Renal cortical epithelial cell (primary cell): ENCODE measurements at places on chromosomes 2 and 18. TPM values are rescaled to one million over a fixed set of nuclear protein-coding genes. Genes with fewer than 3 reads are reported as not detected.

DNA sequence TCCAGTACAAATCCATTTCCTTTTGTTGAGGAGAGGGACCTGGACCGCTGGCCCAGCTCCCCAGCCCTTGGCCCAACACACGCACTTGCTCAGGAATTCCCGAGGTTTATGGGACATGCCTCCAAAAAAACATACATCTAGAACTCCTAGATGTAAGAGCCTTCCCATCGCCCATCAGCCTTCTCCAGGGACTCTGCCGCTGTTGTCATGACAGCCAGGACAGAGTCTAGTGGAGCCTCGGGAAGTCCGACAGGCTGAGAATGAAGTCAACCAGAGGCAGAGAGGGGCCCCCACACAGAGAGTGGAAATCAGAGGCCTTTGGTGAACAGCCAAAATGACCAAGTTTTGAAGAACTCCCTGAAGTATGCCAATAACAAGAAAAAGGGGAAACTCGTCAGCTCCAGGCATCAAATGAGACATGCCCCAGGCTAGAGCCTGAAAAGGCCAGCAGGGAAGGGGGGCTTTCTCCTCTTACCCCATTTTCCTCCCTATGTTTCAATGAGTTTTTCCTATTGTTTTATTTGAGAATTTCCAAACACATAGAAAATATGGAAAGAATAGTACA lies 43.2 kb upstream of the CAB39 start:
- DNase-seq, result no peak

DNA sequence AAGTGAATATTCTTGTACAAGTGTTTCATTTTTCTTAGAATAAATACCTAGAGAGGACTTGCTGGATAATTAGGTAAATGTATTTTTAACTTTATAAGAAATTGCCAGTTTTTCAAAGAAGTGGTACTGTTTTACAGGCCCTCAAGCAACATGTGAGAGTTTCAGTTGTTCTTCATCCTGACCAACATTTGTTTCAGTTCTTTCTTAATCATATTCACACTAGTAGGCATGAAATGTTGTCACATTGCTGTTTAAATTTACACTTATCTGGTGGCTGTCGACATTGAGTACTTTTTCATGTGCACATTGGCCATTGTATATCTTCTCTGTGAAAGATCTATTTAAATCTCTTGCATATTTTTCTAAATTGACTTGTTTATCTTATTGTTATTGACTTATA lies 178.1 kb downstream of the ACOXL start:
- no peak for DNase-seq

- no peak for DNase-seq
These were observed 102.6 kb upstream of the SMIM21 start for GRCh38 chr18:75530118-75530517.

GRCh38 chr2:61537277-61537949 lies 743 bp downstream of the XPO1 start:
- DNase-seq, result no peak

- DNase-seq, result no peak
These were observed 59.5 kb downstream of the CAB39 start for GRCh38 chr2:230772156-230772555.

DNA sequence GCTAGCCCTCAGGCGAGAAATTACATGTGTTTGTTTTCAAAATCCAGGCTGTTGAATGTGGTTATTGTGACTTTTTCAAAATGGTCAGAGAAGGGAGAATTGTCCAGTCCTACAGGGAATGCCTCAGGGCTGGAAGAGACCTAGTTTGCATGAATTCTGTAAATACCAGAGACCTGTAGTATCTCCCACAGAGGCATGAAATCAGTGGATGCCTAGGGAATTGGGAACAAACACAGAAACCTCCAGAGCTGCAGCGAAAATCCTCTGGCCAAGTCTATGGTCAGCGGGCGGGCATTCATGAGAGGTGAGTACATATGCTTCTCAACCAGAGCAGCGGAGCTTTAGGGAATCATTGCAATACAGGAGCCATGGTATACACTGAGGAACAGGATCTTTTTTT lies 1596.5 kb upstream of the NXPH2 start:
- no peak for DNase-seq

- DNase-seq, result peak; percentile 89
These were observed 36.8 kb upstream of the LCLAT1 start for GRCh38 chr2:30410217-30410616.

DNA sequence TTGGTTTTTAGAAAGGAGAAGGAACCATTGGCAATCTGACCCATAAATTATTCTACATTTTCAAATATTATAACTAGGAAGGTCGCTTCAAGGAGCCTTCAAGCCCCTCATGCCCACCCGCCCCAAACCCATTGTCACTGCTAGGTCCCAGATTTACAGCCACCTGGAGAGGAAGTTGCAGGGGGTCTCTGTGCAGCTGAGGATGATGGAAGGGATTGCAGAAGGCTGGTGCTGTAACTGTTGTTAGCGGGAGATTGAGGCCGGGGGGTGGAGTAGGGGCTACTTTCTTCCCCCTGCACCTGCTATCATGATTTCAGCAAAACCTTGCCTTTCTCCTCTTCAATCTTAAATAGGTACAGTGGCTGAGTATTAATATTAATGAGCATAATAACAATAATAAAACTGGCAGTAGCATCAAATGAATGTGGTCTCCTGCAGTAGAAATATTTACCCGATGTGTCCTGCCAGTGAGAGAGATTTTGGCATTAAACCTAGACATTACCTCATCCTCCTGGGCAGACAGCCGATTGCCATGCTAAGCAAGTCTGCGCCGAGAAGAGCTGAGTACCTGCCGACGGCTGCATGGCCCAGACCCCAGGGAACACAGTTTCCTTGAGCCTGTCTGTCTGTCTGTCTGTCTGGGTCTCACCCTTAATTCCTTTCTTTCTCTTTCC lies 225.4 kb downstream of the FAM210A start:
- peak; percentile 64 for DNase-seq

DNA sequence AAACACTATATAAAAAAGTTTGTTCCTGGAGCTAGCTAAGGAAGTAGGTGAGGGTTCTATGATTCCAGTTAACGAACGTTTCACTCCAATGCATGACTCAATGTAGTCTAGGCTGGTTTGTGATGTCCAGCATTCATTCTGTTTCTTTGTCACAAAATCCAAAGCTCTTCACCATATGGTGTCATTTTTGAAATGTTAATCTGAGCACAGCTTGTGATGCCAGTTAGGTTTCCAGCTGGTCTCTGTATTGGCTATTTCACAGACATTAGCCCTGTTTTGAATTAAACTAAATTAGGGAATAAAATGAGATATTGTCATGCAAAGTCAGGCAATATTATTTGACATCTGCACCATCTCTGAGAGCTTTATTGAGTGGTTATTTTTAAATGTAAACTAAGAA lies 159.4 kb downstream of the RBM43 start:
- DNase-seq, result no peak

DNA sequence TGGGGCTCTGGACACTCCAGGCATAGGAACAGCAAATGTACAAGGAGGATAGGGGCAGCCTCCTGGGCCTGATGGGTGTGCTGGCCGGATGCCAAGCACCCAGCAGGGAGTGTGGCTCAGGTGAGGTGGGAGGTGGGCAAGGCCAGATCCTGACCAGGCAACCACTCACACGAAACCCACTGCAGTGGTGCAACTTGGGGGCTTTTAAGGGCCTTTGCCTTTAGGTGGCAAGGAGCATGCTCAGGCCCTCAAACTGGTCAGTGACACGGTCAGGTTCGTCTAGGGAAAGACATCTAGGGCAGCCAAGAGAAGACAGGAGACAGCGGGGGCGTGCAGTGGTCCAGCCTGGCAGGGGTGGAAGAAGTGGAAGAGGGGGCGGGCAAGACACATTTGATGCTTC lies 18.4 kb upstream of the TEX51 start:
- no peak for DNase-seq

DNA sequence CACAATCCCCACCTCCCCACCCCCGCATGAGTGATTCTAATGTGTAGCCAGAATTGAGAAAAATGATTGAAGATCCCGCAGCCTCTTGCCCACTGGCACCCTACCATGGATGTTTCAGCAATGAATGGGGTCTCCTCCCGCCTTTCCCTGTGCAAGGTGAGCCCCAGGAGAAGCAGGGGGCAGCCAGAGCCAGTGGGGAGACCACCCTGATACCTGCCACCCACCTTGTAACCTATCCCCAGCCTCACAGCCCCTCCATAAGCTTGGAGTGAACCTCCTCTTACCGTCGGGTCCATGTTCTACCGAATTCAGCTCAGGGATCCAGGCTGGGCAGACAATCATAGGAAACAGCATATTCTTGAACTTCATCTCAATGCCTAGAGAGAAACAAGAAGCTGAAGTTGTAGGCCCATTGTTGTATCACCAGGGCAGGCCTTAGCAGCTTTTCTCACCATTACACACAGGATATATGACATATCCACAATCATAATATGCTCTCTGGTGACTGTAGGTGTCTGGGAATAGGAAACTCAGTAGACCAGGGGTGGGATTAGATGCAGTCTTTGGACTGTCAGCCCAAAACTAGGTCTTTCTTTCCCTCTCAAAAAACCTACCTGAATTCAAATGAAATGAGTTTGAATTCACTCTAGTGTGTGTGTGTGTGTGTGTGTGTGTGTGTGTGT lies 30.9 kb downstream of the XDH start:
- peak; percentile 18 for DNase-seq

DNA sequence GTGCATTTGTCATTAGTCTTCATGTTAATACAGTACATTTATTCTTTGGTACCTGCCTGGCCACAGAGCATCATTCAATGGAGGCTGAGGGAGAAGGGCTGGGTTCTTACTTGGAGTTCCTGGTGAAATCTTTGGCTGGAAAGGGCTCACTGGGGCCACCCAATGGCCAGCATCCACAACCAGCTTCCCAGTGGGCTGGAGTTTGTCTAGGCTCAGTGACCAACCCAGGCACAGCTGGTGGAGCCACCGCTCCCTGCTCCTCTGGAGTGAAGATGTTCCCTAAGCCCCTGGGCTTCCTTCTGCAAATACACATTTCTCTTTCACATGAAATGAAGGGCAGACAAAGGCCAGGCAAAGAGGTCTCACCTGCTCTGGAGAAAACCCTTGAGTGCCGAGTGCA lies 34.4 kb downstream of the EHD3 start:
- DNase-seq, result no peak

- DNase-seq, result no peak
These were observed 19.3 kb upstream of the CD302 start for GRCh38 chr2:159817283-159817682.

DNA sequence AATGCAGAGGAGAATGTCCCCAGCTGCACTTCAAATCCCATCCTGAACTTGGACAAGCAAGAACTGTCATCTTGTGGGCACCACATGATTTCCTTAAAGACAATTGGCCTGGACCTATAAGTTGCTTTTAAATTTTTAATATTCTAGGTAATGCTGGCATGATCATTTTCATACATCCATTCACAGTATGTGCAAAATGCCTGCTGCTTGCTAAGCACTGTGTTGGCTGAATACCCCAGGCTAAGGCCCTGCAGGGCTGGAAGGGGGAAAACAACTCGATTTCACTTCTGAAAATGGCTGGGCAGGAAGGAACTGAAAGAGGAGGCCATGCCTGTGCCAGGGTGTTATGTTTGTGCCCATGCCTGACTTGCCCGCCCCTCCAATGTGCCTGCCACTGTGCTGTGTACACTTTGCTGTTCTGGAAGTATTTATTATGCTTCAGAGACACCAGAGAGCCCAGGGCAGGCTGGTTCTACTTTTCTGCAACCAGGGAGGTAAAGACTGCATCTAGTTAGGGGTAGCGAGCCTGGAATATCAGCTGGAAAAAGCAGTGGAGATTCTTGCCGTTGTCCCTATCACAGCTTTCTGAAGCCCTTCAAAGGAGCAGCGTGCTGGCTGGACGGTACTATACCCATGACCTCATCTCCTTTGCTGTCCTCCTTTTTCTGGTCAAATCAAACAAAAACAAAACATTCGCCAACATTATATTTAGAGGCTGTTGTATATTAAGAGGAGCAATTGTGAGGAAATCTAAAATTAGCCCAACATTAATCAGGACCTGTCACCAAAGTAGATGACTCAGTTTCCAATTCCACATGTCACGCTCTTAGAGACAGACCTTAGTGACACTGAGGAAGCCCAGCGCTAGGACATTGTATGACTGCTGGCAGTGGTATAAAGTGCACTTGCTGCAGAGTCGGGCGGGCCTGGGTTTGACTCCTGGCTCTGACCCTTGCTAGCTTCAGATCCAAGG lies 158.1 kb downstream of the DDX1 start:
- DNase-seq, result no peak

GRCh38 chr18:55283309-55283708 lies 304.7 kb downstream of the TCF4 start:
- DNase-seq, result no peak

- DNase-seq, result peak; percentile 57
These were observed 26.7 kb upstream of the CD226 start for GRCh38 chr18:69974365-69974764.

DNA sequence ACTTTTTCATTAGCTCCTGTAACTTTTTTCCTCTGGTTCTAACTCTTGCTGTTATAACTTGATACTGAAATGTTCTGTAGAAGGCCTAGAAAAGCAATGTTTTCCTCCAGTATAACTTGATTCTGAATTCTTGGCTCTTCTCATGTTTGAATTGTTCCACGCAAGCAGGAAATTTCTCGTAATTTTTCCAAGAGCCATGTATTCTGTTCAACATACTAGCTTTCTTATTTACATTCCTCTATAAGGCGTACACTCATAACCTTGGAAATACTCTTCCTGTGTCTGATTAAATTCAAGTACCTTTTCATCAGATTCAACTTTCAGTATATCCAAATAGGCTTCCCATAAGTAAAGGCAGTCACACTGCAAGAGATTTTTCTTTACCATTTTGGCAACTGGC lies 109.1 kb downstream of the SMAD2 start:
- DNase-seq, result no peak

GRCh38 chr18:77140030-77140429 lies 7.4 kb upstream of the MBP start:
- no peak for DNase-seq

- DNase-seq, result no peak
These were observed 47.8 kb downstream of the ZAP70 start for GRCh38 chr2:97761192-97761591.

DNA sequence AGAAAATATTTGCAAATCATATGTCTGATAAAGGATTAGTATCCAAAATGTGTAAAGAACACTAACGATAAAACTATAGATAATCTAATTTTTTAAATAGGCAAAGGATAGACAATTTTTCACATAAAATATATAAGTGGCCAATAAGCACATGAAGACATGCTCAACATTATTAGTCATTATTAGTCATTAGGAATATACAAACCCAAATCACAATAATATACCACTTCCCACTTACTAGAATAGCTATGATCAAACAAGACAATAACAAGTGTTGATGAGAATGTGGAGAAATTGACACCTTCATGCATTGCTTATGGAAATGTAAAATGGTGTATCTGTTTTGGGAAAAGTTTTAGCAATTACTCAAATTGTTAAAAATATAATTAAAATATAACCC lies 12.6 kb upstream of the MAP2 start:
- no peak for DNase-seq

- no peak for DNase-seq
These were observed 78.1 kb downstream of the AAK1 start for GRCh38 chr2:69565431-69565839.

DNA sequence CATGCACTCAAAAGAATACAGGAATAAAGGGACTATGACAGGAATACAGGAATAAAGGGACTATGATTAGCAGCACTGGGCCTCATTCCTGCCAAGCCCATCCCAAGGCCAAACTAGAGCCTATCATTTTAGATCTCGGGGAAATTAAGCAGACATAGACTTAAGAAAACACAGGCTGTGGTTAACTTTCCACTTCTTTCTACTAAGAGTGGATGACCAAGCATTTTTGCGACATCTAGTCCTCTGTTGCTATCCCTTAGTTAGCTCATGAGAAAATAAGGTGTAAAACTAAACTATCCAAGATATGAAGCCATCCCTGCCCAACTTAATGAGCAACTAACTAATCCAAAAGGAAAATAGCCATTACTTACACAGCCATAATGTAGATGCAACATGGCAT lies 5.9 kb downstream of the LYPD1 start:
- DNase-seq, result no peak

Gene MOB4
- 42.6 and 45.1 TPM in 2 replicates for total RNA-seq

Gene RNU2-63P
- not detected in 2 replicates for total RNA-seq

Gene SLC14A1
- total RNA-seq, result 0.15 and 0.17 TPM in 2 replicates
